ENCODE measurements at places on chromosomes 7 and 10.

DNA sequence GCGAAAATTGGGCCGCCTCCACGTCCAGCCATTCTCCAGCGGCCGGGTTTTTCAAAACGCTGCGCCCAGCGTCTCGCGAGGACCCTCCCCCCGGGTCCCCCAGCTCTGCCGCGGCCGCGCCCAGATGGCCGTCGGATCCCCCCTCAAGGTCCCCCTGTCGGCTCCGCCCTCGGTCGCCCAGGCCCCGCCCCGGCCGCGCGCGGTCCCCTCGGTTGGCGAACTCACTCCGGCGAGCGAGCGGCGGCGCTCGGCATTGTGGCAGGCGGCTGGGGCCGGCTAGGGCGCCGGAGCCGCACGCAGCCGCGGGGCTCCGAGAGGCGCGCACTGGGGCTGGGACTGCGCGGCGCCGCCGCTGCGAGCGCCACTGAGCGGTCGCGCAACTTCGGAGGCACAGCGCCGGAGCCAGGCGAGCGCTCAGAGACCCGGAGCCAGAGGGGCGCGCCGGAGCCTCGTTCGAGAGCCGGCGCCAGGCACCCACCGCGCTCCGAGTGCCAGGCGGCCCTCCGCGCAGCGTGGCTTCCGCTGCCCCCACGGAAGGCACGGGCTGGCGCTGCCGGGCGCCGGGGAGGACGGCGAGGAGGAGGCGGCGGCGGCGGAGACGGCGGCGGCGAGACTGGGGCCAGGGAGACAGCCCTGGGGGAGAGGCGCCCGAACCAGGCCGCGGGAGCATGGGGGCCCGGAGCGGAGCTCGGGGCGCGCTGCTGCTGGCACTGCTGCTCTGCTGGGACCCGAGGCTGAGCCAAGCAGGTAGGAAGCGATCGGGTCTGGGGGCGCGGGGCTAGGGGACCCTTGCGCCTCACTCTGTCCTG is at the start of gene UNC5B:
Gene UNC5B, plus strand, starts transcription at position 253 of the 809 bp plus-strand sequence. Its CDS starts 416 bp downstream, at position 669.
- peak; percentile 87 for DNase-seq

DNA sequence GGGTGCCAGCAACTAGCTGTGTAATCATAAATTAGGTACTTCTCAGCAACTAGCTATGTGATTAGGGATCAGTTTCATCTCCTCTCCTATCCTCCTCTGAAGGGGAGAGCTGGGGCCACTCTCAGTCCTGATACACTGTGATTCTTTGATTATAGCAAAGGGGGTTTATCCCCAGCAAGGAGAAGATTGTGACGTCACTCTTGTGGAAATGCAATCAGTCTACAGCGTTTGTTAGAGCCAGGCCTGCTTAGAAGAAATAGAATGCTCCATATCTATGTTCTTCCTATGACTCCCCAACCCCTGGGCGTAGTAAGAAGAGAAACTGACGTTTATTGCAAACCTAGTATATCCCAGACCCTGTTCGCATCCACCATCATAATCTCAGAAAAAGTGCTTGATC is 308.2 kb downstream of the GFRA1 start:
- no peak for DNase-seq

DNA sequence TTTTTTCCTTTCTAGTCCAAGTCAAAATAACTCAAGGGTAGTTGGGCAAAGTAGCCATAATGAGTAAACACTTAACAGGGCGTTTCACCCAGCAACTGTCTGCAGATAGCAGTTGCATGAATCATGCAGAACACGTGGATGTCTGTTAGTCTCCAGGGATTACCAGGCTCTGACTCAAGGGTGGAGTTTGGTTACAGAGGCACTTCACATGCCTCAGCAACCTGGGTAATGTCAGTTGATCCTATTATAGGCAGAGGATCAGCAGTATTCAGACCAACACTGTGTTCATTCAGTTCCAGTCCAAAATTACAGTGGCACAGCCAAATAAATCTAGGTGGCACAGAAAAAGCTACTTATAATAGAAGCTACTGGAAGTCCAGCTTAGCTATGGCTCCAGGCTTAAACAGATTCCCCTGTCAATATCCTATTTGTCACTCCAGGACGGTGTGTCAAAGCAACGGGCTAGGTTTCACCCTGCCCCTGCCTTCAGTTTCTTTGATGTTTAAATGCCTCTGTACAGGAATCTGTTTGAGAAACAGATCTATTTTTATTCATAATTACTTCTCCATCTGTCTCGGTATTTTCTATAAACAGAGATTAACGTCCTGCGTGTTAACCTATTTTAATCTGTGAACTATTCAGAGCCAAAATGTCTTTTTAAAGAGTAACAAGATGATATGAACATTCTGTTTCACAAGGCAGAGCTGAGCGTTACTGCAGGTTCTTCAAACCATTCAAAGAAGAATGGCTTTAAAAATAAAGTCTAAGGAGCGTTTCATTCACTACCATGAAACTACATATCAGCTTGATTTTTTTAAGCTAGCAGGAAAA is 162.6 kb upstream of the AKR1E2 start:
- peak; percentile 95 for DNase-seq

- no peak for DNase-seq
Measured at GRCh38 chr7:116951366-116952292, 1.7 kb upstream of the ST7 start.

Measured in NCI-H460 (cell line).